Cortex of kidney (tissue), 1 donor: ENCODE measurements at places on chromosomes 6 and 20.

DNA sequence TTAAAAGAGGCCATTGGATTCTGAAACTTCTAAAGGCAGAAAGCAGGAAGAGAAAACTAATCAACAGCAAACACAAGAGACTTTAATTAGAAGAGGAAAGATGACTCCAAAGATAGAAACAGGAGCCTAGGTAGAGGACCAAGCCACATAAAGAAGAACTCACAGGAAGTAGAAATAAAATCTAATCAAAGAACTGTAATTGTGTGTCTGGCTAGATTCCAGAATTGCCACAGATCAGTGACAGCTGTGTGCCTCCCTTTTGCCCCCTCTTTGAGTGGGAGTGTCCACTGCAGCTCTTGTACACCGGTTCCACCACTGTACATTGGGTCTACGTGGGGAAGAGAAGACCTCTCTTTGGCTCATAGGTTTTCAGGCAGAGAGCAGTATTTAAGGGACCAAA is 22.3 kb upstream of the THEMIS start:
- no peak for DNase-seq

GRCh38 chr20:16709017-16709416 is 20.8 kb upstream of the SNRPB2 start:
- no peak for DNase-seq

DNA sequence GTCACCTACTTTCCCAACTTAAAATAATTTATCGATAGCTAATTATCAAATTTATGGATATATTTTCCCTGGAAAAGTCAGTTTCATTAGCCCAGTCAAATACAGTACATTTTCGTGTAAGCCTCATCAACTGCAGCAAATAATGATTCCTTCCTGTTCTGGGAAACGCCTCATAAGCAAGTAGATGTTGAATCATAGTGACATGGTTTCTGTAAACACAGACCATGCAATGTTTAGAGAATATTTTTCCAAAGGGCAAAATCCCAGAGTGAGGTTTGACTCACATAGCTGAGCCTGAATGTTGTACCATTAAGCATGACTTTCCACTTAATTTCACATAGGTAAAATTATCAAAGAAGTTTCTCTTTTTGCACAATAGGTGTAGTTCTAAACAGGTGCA is 16.7 kb upstream of the VNN1 start:
- DNase-seq, result no peak

DNA sequence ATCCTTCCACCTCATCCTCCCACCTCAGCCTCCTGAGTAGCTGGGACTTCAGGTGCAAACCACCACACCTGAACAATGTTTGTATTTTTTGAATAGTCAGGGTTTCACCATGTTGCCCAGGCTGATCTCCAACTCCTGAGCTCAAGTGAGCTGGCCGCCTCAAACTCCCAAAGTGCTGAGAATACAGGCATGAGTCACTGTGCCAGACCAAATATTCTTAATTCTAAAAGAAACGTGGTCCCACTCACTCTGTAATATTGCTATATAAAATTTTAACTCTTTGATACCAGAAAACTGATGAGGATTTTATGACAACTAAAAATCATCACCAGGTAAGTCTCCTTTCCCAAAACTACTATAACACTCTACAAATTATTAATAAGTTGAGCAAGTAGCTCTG is 716.8 kb upstream of the GJE1 start:
- DNase-seq, result no peak

DNA sequence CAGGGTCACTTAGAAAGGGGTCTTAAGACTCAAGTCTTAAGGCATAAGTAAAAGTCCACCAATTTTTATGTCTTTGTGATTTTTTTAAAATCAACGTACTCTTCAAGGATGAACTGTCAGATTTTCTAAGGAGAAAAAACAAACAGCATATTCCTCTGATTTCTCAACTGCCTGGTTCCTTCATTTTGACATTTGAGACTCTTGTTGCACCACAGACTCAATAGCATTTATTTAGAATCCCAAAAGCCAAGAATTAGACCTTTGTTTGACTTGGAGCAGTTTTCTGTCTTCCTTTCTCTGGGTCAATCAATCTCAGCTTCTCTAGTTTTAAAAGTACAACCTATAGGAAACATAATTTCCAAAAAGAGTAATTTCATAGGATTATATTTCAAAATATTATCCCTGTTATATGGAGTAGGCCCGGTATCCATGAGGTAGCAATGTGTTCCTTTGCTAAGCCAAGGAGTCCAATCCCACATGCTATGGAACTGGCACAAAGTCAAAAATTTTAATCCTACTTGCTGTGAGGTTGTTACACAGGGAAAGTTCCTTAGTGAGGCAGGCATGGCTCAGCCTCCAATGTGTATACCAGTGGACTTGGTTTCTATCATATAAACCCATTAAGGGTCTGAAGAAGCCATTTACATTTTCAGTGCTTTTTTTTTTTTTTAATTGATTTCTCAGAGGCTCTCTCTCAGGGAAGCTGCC is 405.7 kb downstream of the KIF16B start:
- no peak for DNase-seq

- no peak for DNase-seq
These were observed 60.1 kb upstream of the E2F3 start for GRCh38 chr6:20341564-20341963.

DNA sequence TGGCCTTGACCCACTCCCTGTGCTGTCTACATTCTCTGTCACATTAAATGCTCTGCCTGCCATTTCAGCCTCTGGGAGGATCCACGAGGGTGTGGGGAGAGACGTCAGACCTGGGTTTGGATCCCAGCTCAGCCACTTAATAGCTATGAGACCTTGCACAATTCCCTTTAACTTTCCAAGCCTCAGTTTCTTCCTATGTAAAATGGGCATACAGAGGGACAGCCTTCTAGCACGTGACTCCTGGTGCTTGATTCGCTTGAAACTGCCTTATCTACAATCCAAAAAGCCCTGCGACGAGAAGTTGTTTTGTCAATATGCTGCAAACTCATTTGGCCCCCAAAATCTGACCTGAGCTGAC is 40.0 kb downstream of the TOX2 start:
- no peak for DNase-seq

- no peak for DNase-seq
These were observed 1.9 kb downstream of the HEBP2 start for GRCh38 chr6:138405816-138406413.

GRCh38 chr20:58545565-58546415 is 30.6 kb upstream of the APCDD1L start:
- no peak for DNase-seq

DNA sequence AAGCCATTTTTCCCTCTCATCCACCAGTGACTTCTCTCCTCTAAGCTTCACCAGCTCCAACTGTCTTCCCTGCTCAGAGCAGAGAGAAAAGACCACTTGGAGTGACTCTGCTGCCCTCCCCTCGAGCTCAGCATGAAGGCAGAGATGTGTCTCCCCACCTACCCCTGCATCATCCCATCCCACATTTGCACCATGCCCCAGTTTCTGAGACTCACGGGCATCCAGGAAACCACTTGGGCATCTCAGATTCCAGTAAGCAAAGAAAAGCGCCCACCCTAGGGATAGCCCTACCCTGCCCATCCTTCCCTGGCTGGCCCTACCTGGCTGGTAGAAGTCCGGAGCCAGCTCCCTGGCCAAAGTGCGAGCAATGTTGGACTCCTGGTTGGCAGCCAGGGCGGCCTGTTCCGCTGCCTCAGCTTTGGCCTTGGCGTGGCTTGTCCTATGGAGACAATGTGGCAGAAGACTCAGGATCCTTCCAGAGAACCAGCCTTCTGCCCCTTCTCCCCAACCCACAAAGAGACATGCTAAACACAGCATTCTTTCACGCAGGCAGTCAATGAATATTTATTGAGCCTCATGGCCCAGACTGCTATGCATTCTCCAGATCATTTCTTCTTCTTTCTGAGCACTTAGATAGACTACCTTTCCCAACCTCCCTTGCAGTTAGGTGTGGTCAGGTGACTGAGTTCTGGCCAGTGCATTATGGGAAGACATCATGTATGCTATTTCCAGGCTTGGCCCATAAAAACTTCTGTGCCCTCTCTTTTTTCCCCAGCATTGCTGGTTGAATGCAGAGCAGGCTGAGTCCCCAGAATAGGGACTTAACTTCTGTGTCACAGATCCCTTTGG is 68.6 kb downstream of the JPH2 start:
- DNase-seq, result no peak

- DNase-seq, result no peak
These were observed 207.0 kb downstream of the THBS2 start for GRCh38 chr6:169046483-169047192.

GRCh38 chr6:85594197-85594930 is 706 bp upstream of the SNX14 start:
- DNase-seq, result no peak
